ENCODE measurements at places on chromosomes 1 and 21.

DNA sequence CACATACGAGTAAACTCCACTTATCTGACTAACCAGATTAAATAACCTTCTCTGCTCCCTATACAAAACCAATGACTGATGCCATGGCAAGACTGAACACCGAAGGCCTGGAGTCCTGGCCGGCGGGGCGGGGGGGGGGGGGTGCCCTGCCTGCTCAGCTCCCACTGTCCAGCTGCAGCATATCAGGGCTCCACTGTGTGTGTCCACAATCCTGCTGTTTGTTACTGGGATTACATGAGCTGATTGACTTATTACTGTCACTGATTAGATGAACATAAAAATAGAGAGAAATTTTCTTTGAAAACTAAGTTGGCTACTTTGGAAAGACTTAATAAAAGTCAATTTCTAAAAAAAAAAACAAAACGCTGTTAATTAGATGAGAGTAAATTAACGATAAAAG lies 24.9 kb downstream of the TMEM63A start:
- DNase-seq = no peak

GRCh38 chr1:189434461-189434860 lies 1043.2 kb downstream of the BRINP3 start:
- DNase-seq = peak; percentile 46

- DNase-seq = peak; percentile 41
These were observed 9.0 kb upstream of the VHLL start for GRCh38 chr1:156308078-156308477.

DNA sequence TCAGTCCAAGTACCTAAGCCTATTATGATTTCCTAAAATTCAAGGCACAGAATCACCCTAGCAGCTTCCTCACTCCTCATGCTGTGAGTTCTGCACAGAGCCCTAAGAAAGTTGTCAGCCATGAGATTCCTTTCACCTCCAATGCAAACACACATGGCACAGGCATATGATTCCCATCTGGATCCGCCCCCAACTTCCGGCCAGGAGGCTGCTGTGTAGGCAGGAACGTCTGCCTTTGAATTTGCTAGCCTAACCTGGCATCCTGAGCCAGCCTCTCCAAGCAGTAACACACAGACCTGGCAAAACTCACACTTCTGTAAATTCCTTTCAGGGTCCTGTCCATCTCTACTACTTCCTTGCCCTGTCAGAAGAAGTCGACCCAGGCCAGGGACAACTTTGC lies 521.1 kb upstream of the BEND5 start:
- no peak for DNase-seq

DNA sequence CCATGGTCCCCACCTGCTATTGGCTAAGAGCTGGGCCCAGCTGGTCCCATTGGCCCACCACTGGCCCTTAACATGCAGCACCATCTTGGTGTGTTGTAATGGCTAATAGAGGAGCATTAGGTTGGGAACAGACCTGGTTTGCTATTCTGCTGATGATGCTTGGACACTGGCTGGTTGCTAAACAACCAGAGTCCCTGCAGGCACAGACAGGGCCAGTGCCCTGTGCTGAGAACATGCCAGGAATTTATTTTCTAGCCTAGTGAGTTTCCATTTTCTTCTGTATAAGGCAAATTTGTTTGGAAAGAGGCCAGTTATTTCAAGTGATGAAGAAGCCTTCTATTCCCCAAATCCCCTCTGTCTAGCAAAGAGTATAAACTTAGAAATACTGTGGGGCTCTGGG lies 42.9 kb upstream of the TDRD10 start:
- no peak for DNase-seq

DNA sequence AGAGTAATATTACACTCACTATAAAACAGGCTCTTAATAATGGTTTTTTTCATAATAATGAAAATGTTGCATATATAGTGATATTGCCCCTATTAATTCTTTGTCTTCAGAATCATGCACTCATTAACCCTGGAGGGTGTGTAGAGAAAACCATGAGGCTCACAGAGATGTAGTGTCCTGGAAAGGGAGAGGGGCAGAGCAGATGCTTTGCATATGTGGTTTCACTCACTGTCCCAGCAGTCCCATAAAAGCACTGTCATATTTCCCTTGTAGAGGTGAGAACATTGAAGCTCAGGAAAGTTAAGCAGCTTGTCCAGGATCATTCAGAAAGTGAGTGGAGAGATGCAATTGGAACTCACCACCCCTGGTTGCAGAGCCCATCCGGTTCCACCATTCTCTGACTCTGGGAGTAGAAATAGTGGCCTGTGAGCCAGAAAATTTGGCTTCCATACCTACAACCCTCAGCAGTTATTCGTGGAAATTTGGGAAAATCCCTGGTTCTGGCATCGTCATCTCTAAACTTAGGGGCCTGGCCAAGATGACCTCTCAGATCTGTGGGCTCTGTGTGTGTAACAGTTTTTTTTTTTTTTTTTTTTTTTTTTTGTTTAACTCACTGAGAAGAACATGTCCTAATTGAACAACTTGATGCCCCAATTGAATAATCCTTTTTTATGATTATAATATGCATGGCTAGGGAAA lies 86.4 kb downstream of the RGL1 start:
- no peak for DNase-seq

- peak; percentile 28 for DNase-seq
These were observed 24.3 kb upstream of the ENO1 start for GRCh38 chr1:8902765-8903164.

DNA sequence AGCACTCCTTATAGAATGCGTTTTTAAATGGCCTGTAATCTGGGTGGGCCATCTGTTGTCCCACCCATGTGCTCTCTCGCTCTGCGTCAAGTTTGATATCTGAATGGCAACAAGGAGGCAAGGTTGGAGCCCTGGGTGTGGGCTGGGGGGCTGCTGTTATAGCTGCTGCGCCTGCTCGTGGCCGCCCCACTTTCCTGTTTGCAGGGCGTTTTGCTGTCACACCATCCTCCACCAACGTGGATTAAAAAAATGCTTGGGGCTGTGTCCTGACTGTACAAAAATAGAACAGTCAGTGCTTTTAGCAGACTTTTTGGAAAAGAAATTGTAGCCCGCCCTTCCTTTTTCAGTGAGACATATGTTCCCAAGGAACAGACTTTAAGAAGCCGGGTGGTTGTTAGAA lies 25.4 kb downstream of the UMODL1 start:
- DNase-seq = no peak

- DNase-seq = peak; percentile 9
These were observed 37.0 kb downstream of the MIA3 start for GRCh38 chr1:222654849-222655248.
